ENCODE measurements at places on chromosomes 3 and 15.

DNA sequence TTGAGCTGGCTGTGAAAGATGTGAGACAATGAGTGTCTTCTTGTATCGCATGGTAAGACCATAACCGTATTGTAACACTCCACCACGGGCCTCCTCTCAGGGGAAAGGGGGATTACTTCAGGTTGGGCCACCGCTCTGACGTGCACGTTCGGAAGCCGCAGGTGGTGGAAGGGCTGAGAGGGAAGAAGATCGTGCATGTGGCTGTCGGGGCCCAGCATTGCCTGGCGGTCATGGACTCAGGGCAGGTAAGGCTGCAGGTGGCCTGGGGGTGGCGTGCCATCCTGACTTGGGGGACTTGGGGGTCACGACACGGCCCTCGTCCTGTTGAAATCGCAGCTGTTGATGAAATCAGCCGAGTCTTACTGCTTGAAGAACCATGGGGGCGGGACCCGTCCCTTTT is 87.3 kb upstream of the FAN1 start:
- no peak for DNase-seq

DNA sequence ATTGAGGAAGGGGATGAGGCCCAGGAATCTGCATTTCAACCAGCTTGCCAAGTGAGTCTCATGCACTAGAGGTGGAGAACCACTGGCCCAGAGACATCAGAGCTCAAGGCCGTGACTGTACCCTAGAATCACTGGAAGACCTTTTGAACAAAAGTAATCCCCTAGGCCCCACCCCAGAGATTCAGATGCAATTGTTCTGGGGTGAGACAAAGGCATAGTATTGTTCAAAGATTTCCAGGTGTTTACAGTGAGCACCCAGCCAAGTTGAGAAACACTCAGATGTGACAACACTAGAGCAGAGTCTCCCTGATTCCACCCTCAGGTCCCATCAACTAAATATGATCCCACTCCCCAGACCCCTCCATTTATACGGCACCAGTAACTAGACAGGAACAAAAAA is 290.3 kb upstream of the TLE3 start:
- no peak for DNase-seq

DNA sequence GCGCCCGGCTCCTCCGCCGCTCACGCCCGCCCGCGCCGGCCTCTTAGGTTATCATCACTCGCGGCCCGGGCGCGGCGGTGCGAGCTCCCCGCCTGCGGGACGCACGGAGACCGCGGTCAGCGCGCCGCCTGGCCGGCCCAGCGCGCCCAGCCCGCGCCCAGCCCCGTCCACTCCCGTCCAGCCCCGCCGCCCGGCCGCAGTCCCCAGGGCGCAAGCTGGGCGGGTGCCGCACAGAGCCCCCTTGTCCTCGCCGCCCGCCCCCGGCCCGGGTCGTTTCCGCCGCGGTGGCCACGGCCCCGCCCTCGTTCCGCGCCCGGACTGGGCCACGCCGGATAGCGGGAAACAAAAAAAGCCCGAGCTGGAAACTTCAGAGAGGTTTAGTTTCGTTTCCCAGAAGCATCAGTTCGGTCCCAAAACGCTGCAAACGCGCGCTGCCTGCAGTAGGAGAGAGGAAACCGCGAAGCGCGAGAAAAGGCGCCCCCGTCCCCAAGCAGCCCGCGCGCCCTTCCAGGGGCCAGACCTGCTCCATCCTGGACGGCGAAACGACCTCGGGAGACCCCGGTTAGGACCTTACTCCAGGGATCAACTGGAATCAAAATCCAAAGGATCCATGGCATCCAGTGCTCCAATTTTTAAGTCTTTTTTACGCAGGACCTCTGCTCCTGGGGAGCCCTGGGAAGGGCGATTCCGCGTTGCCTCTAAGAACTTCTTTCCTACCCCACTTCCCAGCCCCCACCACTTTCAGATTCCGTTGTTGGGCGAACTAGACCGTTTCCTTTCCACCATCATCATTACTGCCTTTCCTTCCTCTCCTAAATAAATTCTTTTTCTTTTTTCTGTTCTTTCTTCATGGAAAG is at the start of gene ATP10A:
TSS of gene ATP10A (minus strand) at position 217 of the 857 bp plus-strand sequence. CDS start 231 bp downstream, outside the sequence.
- no peak for DNase-seq

- no peak for DNase-seq
Observed at GRCh38 chr15:68415061-68415460, 16.9 kb downstream of the ITGA11 start.

GRCh38 chr15:58447271-58448010 is 15.7 kb downstream of the LIPC start:
- no peak for DNase-seq

DNA sequence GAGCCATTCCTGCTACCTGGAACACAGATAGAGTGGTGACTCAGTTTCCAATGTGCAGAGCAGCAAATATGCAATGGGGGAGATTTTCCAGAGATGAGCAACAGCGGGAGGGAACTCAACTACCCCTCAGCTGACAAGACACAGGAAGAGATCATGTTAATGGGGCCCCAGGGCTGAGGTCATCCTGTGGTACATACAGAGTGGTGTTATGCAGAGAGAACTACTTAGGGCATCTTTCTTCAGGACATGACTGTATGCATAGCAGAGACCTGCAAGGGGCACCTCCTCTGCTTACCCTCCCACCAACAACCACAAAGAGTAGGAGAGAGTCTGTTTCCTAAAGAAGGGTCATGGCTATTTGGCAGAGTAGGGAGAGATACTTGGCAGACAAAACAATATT is 6.8 kb upstream of the TBC1D5 start:
- DNase-seq: no peak

DNA sequence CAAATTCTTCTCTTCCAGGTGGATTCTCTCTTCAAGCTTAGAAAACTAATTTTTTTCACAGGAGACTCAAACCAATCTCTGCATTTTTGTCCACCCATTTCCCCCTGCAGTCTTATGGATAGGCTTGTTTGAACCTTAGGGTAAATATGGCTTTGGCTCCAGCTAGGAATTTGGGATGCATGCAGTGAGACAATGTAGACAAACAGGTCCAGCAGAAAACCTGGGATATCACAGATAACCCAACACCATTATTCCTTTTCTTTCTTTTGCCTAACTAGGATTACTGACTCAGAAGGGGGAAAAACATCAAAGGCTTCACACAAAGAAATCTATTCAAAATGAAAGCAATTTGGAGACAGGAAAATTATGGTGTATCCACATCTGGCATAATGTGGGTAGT is 11.2 kb upstream of the SEMA5B start:
- no peak for DNase-seq

- no peak for DNase-seq
Observed at GRCh38 chr3:10647376-10647775, 142.0 kb upstream of the ATP2B2 start.

DNA sequence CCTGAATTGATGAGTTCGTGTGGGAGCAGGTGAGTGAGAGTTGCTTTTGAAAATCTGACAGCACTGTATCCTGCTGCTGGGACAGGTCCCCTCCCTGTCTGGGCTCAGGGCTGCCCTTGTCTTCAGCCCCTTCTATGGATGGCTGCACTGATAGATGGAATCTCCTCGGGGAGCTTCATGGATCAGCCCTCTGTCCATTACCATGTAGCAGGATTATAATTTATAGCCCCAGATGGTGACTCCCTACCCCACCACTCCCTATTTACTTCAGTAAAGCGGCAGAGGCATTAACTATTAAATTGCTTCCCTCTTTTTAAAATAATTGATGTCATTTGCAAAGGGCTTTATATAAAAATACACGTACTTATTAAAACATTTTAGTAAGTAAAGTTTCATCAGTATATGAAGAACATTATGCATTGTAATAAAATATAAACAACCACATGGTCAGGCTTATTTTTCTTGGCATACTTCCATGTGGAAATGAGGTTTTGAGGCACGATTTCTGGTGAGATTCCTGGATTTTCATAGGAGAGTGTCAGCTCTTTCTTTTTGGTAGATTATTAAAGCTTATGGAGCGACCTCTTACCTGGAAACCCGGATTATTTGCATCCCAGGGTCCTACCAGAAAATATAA is 38.5 kb downstream of the MAP3K13 start:
- no peak for DNase-seq

DNA sequence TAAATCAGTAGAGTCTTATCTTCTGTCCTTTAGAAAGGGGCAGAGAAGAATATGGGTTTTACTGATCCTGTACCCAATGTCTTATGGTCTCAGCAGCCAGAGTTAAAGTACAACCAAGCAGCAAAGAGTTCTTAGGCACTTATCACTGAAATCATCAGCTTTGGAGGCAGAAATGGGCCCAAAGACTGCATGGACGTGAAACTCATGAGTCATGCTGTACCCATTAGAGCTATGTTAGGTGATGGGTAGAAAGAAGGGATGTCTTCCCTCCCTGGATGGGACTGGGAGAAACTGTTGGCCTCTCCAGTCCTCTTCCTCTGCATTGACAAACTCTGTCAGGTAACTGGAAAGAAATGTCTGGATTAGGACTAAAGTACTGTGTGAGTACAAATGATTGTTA is 63.4 kb downstream of the EOMES start:
- no peak for DNase-seq

GRCh38 chr3:60282866-60283265 is 968.4 kb downstream of the FHIT start:
- DNase-seq: no peak

DNA sequence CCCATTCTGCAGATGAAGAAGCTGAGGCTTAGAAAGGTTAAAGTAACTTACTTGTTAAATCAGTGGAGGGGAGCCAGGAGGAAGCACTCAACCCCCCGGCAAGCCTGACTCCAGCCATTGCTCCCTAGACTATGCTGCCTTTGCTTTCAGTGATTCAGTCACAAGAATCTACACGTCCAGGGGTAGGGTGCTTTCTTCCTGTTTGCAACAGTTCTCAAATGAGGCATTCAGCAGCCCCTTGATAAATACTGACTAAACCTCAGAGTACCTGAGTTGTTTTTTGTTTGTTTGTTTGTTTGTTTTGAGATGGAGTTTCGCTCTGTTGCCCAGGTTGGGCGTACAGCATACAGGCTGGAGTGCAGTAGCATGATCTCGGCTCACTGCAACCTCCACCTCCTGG is 28.6 kb downstream of the MAGEF1 start:
- no peak for DNase-seq

DNA sequence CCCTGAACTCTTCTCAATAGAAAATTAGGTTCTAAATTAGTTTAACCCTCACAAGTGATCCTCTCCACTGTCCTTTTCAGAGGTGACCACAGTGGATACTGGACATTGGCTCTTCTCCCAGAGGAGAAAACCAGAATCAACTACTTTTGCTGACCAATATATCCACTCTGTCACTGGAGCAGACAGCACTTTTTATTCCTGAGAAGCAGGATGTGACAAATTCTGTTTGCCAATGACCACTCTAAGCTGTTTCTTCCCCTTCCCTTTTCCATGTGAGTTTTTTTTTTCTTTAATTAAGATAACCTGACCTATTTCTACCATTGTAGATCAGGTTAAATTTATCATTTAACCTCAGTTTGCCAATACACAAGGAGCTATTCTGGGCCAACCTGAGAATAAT is 79.7 kb upstream of the ZNF280D start:
- no peak for DNase-seq

GRCh38 chr15:101213570-101213969 is 38.3 kb downstream of the CHSY1 start:
- no peak for DNase-seq

- no peak for DNase-seq
Observed at GRCh38 chr15:88218557-88219221, 37.9 kb downstream of the NTRK3 start.

DNA sequence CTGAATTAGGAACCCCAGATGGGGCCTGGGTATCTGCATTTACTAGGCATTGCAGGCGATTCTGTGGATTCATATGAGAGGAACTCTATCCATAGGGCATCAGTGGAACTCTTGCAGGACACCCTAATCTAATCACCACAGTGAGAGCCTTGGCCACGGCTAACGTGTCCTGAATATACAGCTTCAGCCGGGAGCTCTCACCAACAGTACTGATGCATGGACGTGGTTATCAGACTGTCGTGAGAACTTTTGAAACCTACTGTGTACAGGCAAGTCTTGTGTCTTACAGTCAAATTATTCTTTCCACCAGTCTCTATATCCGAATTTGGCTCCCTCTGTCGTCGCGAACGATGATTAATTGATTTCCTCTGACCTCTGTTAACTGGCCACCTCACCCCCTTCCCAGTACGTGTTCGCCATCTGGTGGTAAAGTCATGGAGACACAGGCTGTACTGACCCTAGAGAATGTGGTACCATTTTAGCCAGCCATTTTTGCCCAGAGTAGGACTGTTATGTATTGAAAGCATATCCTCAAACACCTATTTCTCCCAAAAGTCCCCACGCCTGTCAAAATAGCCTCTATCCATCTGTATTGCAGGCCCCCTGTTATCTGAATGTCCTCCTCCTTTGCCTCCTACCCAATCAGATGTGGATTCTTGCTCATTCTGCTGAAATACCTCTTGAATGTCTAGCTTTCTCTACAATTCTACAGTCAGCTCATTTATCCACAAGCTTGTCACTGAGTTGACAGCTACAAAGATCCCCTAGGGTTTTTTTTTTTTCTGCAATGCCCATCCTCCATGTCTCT is 39.7 kb downstream of the GLDN start:
- peak; percentile 71 for DNase-seq

GRCh38 chr3:145411605-145412004 is 749.4 kb downstream of the PLOD2 start:
- DNase-seq: no peak

DNA sequence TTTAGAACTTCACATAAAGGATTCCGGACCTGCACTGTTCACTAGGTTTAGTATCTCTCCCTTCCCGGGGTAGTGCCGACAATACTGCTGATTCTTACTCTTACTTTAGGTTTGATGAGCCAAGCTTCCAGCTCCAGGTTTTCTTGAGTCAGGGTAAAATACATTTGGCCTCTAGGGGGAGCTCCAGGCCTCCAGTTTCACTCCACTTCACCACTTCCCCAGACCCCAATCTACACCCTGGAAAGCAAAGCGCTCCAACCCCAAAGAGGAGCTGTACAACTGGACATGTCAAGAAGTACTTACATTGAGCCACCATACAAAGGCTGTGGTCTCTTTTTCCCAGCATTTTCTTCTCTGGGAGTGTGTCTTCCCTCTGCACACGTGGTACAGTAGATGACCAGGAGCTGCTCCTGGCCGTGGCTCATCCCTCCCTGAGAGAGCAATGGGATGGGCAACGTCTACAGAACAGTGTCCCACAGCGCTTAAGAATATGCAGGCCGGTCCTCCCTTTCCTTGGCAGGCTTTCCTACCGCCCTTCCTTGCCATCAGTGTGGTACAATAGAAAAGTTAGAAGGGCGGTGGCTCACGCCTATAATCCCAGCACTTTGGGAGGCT is 93.9 kb upstream of the CCDC80 start:
- DNase-seq: peak; percentile 64

DNA sequence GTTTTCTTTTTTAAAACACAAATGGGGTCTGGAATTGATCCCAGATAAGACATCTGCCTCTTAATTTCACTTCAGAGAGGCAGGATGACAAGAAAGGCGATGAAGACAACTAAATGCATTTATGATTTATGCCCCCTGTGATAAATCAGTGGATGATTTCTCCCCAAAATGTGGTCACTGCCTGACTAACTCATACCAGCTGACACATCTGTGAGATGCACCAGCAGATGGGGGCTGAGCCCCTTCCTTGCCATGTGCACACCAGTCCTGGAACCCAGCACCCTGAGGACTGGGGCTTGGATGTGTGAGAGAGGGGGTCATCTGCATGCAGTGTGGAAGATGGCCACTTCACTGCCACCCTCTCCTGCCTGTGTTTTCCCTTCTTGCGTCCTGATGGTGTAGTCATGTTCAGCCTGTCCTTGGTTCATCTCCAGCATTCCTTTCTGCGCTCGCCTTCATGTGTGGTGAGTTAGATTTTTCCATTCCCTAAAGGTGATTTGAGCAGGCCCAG is 264.3 kb downstream of the LRTM1 start:
- no peak for DNase-seq

GRCh38 chr3:116440196-116440595 is 5.1 kb downstream of the LSAMP start:
- DNase-seq: no peak

Data from Panc1 (cell line).